ENCODE measurements at places on chromosomes 6 and 20.

DNA sequence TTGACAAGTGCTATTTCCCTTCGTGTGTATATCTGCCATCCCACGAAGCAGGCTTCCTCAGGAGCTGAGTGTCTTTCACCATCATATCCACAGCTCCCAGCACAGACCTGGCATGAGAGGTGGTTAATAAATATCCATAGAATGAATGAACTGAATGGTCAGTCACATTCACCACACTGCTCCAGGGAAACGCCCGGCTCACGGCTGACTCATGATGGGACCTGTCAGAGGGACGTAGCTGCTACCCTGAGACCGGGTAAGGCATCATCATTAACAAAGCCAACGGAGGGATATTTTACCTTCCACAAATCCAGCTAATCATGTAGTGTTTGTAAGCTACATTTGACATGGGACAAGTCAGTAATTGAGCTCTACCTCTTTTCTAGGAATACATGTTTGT, 12.5 kb downstream of the AGPAT4 start:
- DNase-seq: no peak

- no peak for DNase-seq
Observed at GRCh38 chr20:57092900-57093530, 173.4 kb downstream of the BMP7 start.

- no peak for DNase-seq
Observed at GRCh38 chr20:35344354-35344837, 52.2 kb upstream of the FAM83C start.

DNA sequence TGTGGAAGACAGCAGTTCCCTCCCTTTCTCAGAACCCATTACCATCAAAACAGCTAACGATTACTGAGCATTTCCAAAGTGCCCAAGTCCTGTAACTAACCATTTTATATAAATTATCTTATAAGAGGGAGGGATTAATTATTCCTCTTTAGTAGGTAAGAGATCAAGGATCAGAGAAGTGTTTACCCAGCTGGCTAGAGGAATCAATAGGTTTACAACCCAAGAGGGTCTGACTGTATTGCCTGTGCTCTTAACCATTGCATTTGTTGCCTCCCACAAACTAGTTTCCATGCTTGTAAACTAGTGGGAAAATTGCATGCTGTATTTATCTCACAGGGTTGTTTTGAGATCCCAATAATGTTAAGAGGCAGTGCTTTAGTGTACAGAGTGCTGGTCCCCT, 3.7 kb upstream of the DBNDD2 start:
- DNase-seq: no peak

DNA sequence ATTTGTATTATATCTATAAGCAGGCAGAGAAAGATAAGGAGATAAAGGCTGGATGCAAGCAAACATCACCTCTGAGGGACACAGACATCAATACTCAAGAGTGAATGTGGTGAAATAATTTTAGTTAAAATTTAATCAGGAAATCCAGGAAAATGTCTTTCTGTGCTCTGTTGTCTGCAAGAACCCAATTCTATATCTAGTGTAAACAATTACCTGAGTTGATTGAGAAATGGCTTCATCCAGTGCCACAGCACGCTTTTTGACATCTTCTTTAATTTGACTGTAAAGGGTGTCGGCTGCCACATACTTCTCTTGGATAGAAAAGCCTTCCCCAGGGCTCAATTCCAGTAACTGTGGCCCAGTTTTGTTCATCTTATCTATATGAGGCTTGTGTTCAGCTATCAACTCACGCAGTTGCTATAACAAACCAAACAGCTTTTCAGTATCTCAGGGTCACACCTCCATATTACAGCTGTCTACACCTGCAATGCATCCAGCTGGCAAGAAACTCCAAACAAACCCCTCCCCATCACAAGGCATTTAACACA, 131.6 kb downstream of the DST start:
- no peak for DNase-seq

DNA sequence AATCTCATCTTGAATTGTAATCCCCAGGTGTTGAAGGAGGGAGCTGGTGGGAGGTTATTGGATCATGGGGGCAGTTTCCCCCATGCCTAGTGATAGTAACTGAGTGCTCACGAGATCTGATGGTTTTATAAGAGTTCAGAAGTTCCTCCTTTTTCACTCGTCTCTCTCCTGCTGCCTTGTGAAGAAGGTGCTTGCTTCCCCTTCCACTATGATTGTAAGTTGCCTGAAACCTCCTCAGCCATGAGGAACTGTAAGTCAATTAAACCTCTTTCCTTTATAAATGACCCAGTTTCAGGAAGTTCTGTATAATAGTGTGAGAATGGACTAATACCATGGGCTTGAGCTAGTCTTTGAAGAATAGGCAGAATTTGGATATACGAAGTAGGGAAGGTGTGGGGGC, 113.9 kb downstream of the RIN2 start:
- DNase-seq: no peak

GRCh38 chr20:47296950-47297349, 59.5 kb downstream of the ZMYND8 start:
- DNase-seq: no peak

GRCh38 chr6:107129370-107129925, 14.1 kb upstream of the BEND3 start:
- DNase-seq: no peak

GRCh38 chr6:54737247-54737646, 109.3 kb upstream of the FAM83B start:
- no peak for DNase-seq

GRCh38 chr6:109434456-109434855, 6.0 kb downstream of the PPIL6 start:
- no peak for DNase-seq

DNA sequence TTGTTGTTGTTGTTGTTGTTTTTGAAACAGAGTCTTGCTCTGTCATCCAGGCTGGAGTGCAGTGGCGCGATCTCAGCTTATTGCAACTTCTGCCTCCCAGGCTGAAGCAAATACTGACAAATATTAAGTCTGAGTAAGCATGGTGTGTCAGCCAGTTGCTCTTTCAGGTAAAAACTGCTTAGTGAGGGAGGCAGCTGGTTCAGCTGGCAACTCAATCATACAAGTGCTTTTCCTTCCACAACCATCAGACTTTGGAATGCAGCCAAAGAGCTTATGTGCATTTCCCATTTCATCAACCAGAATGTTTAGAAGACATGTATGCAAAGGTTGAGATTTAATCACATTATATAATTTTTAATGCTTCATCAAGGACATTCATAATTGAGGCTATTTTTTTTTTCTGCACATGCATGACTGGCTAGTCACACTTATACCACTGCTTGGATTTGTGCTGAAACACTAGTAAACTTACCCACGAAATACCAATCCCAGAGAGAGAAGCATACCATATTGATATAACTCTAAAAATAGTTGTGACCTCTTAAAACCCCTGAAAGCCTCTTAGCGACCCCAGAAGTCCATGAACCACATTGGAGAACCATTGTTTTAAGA, 56.0 kb downstream of the CLIC5 start:
- DNase-seq: no peak

DNA sequence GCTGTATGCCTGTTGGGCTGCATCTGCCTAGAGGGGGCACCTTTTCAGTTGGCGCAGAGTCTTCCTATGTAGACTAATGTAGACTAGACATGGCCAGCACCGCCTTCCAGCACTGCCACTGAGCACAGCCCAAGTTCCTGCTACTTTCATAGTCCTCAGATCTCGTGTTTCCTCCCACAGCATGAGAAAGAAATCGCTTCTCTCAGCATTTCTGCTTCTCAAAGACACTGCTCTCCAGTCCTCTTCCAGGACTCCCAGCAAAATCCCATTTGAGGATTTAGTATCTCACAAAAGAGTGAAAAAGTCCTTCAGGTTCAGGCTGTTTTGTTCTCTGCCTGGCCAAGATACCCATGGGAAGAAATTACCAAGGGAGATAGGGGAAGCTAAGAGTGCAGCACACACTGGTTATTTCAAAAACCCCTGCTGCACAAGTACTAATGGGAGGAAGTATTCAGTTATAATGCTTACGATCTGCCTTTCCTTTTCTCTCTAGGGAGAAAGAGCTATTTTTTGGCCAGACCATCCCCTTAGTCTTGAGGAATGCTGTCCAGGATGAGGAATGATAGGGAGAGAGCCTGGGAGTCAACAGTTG, 35.7 kb downstream of the OGFRL1 start:
- no peak for DNase-seq

DNA sequence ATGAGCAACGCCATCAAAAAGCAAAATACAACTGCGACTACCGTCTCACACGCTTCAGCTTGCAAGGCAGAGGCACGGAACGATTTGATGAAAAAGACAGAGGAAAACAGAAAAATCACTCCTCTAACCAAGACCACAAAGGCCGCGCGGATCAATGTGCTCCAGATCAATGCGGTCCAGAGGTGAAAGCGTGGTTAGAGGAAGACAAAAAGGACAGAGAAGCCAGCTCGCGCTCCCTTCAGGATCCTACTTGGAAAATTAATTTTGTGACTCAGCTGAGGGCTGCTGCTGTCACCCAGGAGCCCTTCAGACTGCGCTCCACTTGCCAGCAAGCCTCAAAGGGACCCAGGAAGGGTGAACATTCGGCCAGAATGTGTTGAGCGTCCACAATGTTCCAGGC, 140.2 kb upstream of the RPS6KA2 start:
- DNase-seq: no peak

GRCh38 chr6:106925948-106926347, 48.6 kb downstream of the CD24 start:
- no peak for DNase-seq

- no peak for DNase-seq
Observed at GRCh38 chr6:66210964-66211363, 503.9 kb upstream of the EYS start.

DNA sequence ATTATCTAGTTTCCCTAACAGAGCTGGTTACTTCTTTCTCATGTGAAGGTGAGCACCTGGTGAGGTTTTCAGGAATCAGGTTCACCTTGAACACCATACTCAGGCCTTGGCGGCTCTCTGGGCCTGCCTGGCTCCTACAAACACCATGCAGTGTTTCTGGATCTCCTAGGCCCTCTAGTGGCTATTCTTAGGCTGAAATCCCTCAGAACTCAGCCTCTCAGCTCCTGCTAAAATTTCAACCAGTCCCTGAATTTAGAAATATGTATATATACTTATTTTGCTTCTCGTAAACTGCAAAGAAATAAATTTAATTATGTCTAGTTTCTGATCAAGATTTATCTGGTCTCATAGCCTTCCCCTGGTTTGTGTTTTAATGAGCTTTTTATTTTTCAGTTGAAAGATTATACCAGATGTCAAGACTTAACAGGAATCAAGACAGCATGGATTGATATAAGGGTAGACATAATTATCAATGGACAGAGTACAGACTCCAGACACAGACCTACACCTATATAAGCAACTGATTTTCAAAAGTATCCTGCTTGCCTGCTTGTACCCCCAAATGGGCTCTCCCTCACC, 55.9 kb downstream of the ANKEF1 start:
- DNase-seq: no peak

GRCh38 chr6:144993870-144994269, 708.7 kb downstream of the UTRN start:
- no peak for DNase-seq

DNA sequence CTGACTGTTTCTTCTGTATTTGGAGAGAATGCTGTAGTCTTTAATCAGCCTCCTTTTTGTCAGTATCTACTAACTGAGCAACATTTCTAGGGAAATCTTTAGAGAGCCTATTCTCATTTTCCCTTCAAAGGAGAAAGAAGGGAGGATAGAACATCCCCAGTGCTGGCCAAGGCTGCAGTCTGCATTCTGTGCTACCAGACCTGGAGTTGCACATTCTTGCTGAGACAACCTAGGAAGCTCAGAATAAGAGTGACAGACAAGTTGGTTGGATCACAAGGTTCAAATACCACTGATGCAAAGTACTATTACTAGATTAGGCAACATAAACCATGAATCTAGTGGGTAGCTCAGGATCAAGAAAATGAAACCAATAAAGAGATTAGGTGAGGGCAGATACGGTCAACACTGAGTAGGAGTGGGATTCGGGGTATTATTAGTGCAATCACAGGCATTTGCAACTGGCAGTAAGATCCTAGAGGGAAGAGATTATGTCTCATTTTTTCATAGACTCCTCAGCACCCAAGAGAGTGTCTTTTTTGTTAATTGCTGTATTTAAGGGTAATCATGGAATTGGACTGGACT, 213.5 kb upstream of the FAM83B start:
- no peak for DNase-seq

DNA sequence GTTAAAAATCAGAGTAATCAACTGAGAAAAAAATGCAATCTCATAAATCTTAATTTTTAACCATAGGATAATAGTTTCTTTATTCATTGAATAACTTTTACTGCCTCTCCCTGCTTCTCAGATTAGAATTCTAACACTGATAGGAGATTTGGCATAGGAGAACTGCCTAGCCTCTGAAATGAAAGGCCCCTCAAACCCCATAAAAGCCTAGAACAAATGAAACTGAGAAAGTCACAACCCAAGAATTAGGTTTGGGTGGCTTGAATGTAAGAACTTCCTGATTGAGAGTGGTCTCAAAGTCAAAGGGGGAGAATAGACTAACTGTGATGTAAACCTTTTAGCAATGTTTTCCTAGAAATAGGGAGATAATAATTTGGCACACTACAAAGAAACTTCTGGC, 52.2 kb downstream of the SAMD5 start:
- no peak for DNase-seq

DNA sequence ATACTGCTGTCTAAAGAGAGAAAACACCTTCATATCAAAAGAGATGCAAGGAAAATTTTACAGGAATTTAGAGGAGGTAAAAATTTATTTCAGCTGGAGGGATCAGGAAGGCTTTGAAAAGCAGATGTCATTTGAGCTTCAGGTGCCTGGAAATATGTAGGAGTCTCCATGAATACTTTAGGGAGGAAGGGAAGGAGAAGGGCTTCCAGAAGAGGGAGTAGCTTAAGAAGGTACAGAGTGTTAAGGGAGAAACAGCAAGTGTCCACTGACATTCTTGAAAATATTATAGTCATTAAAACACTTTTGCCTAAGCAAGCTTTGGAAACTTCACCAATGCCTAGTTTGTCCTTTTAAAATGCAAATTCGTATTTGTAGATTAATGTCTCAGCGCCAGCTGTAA, 27.2 kb downstream of the L3MBTL3 start:
- no peak for DNase-seq

DNA sequence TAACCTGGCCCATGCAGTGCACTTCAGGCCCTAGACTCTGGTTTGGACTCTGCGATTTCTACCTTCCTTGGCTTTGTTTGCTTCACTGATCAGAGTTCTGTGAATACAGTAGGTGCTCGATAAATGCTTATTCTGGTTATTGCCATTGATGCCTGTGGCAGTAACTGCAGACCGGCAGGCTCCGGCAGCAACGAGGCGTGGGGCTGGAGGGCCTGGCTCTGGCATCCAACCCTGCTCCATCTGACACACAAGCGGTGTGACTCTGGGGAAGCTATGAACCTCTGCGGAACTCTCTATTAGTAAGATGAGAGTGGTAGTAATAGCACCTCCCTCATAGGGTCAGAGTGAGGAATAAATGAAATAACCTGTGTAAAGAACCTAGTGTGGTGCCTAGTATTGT, 66.1 kb downstream of the PLG start:
- DNase-seq: no peak
